ENCODE measurements at places on chromosomes 13 and 19.

- no peak for DNase-seq
Measured at GRCh38 chr19:56110515-56111448, 10.3 kb downstream of the ZNF787 start.

- no peak for DNase-seq
Measured at GRCh38 chr13:23440821-23441618, 7.5 kb upstream of the SACS start.

- peak; percentile 48 for DNase-seq
Measured at GRCh38 chr19:46753420-46754155, 7.3 kb upstream of the STRN4 start.

- DNase-seq: no peak
Measured at GRCh38 chr13:75685239-75685697, 49.1 kb downstream of the LMO7 start.

- DNase-seq: no peak
Measured at GRCh38 chr13:97600458-97601075, 166.6 kb downstream of the RAP2A start.

- no peak for DNase-seq
Measured at GRCh38 chr13:30551189-30551588, 66.5 kb upstream of the USPL1 start.

DNA sequence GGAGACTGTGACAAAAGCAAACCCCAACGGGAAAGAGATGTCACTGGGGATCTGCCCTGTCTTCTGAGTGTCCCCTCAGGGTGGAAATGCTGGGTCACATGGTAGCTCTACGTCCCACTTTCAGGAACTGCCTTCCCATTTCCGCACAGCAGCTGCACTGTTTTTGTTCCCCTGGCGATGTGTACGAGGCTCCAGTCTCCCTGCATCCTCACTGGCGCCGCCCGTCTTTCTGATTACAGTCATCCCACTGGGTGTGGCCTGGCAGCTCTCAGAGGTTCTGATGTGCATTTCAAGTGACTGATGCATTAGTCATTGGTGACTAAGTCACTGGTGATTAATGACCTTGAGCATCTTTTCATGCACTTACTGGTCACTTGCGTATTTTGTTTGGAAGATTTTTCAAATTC lies 21.2 kb downstream of the PCID2 start:
- peak; percentile 62 for DNase-seq

- DNase-seq: no peak
Measured at GRCh38 chr13:39254601-39255000, 216.3 kb downstream of the NHLRC3 start.

- DNase-seq: no peak
Measured at GRCh38 chr19:906480-906879, 6.5 kb downstream of the R3HDM4 start.

DNA sequence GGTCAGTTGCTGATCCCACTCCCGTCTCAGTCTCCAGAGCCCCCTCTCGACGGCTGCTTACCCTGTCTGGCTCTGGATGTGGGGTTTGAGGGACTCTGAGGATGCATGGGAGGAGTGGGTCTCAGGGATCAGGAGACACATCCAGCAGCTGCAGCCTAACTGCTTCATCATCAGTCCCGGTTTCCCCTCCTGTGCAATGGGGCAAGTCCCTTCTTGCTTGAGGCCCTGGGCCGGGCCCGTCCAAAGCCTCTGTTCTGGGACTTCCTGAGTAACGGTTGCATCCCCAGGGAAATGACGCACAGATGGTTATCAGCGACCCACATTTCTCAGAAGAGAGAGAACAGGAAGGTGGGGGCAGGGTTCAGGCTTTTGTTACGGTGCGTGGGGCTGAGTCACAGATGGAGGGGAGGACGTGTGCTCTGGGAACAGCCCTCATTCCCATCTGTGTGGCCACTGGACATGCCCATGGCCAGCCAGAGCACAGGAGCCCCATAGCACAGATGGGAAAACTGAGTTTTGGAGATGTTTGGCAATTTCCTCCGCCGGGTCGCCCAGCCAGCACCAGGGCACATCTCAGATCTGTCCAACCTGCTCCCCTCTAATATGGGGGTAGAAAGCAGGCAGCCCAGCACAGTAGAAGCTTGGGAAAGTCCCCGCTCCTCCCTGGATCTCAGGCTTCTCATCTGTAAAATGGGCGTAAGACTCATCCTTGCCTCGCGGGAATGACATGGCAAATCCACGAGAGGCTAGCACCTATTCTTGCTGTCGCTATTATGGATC lies 19.3 kb downstream of the GNA15 start:
- peak; percentile 82 for DNase-seq

DNA sequence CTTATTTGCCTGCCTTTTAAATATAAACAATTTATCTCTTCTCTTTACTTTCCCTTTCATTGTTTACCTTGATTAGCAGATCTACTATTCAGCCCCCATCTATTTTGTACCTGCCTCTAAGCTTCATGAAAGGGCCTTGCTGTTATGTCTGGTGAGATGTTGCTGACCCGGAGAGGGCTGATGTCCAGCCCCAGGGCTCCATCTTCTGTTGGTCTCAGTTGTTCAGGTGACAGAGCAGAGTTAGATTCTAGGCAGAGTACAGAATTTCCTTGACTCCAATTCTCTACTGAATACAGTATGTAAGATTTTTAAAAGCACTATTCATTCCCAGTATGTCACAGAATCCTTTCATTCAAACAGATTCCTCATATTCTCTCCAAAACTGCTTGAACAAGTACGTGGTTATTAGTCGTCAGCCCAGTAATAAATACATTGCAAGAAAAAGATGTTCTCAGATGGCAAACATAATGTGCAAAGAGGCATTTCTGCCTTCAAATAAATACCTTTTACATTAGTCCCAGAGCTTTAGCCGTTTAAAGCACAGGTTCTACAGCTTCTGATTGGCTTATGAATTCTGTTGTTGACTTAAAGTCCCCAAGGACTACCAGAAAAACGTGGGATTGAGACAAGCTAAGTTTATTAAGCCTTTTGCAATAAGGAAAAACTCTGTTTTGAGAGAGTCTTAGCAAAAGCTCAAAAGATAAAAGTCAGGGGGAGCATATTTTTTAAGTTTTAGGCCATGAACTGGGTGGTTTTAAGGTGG lies 159.1 kb downstream of the GPC5 start:
- no peak for DNase-seq

- no peak for DNase-seq
Measured at GRCh38 chr13:44660050-44660449, 83.9 kb upstream of the TSC22D1 start.

- no peak for DNase-seq
Measured at GRCh38 chr13:39632994-39633393, 22.5 kb upstream of the COG6 start.

DNA sequence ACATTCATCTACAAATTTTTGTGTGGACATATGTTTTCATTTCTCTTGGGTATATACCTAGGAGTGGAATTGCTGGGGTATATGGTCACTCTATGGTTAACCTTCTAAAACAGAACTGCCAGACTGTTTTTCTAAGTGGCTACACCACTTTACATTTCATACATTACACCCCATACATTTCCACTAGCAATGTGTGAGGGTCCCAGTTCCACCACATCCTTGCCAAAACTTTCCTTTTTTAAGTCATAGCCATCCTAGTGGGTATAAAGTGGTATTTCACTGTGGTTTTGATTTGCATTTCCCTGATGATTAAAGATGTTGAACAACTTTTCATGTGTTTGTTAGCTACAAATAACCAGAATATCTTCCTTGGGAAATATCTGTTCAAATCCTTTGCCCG lies 336.1 kb downstream of the SHISA2 start:
- DNase-seq: no peak

- DNase-seq: no peak
Measured at GRCh38 chr19:32627714-32628270, 46.8 kb downstream of the PDCD5 start.

- no peak for DNase-seq
Measured at GRCh38 chr13:74667656-74668203, 533.5 kb upstream of the KLF12 start.

- DNase-seq: no peak
Measured at GRCh38 chr19:4713384-4713951, 10.2 kb downstream of the DPP9 start.

GRCh38 chr19:48310227-48310626 lies 15.1 kb upstream of the EMP3 start:
- no peak for DNase-seq

DNA sequence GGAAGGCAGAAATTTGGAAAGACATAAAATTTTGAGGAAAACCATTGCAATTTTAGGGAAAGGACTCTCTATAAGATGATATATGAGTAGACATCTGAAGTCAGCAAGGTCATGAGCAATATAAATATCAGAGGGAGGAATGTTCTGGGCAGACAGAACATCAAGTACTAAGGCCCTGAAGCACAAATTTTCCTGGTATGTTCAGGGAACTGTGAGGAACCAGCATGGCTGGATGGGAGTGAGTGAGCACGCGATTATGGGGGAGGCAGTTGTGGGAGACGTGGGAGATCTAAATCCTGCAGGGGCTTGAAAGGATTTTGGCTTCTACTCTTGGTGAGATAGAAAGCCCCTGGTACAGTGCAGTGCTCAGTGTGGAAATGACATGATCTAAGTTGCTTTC lies 112.0 kb downstream of the TBC1D4 start:
- DNase-seq: no peak

DNA sequence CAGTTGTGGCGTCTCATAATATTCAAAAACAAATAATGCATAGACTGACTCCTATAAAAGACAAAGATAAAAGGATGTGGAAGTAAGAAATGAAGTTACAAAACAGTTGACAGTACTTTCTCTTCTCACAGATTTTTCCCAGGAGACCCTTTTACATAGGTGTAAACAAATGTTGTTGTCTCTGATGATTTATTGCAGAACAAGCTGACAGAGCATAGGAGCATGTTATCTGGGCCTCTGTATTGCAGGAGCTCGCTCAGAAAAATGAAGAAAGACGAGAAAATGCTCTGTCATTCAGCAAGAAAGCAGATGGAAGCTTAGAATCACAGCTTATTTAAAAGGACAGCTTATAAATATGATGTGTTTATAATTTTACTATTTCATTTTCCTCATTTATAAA lies 353.6 kb upstream of the GPC6 start:
- DNase-seq: no peak

DNA sequence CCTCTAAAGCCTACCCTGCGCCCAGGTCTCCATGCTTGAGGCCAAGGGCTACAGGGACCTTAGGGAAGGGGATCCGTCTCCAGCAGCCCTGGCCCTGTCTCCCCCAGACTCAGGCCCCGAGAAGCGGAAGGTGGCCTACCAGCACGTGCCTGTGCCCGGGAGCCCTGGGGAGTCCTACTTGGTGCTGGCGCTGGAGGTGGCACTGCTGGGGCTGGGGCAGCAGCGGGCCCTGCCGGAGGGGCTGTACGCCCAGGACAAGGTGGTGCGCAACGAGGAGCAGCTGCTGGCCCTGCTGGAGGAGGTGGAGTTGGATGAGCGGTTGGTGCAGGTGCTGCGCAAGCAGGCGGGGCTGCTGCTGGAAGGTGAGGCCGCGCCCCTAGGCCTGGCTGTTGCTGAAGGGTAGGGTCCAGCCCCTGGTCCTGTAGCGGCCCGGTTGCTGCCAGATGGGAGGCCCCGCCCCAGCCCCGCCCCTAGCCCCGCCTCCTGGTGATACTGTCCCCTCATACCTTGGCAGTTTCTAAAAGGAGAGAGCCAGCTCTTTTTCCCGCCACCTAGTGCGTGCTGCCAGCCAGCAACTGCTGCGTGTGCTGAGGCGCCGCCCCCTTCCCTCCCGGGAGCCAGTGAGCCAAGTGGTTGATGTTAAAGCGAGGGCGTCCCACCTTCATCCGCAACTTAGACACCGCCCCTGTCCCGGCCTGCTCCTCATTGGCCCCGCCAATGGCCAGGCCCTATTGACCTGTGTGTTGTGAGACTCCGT lies 22.6 kb downstream of the ZSWIM4 start:
- DNase-seq: no peak

GRCh38 chr13:65468628-65469027 lies 1761.5 kb downstream of the PCDH9 start:
- DNase-seq: no peak

DNA sequence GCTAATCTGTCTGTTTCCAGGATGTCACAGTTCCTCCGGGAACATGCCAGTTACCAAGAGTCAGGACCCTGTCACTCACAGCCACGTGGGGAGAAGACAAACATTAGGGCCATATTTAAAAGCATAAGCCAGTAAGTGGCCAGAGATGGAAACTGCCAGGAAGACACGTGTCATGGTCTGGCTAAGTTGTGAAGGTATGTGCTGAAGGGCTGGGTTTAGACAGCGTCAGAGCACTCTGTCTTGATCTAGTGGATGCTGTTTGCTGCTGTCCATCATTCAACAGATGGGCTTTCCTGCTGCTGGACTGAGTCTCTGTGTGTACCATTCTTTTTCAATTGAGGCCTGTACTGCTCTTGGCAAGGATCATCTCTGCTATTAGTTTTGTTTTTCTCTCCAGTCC lies 128.6 kb downstream of the HS6ST3 start:
- DNase-seq: no peak

DNA sequence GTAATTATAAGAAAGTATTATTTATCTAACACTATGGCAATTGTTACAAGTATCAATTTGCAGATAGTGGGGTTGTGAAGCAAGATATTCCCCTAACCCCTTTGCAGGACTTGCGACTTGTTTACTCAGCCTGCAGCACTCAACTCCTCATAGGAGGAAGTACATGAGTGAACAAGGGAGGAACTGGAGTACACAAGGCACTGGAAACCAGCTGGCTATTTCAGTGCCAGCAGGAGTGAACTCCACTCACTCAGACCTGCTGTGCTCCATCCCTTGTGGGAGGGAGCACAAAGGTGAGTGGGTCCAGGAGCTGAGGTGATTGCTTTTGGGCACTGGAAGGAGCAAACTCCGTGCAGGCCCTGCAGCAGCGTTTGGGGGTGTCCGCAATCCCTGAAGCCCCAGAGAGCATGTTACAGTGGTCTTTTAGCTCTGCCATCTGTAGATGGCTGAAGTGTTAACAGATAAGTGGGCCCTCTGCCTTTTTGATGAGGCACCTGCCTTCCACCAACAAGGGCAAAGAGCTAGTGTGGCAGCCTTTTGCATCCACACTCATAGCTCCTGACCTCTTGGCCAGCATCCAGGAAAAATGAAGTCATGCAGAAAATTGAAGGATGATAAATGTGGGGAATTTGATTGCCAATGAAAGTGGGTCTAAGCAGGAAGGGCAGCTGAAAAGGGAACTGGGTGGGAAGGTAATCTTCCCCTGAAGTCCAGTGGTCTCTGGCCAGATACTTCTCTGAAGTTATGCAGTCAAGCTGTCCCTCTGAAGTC lies 802.2 kb upstream of the MIR17HG start:
- DNase-seq: no peak

DNA sequence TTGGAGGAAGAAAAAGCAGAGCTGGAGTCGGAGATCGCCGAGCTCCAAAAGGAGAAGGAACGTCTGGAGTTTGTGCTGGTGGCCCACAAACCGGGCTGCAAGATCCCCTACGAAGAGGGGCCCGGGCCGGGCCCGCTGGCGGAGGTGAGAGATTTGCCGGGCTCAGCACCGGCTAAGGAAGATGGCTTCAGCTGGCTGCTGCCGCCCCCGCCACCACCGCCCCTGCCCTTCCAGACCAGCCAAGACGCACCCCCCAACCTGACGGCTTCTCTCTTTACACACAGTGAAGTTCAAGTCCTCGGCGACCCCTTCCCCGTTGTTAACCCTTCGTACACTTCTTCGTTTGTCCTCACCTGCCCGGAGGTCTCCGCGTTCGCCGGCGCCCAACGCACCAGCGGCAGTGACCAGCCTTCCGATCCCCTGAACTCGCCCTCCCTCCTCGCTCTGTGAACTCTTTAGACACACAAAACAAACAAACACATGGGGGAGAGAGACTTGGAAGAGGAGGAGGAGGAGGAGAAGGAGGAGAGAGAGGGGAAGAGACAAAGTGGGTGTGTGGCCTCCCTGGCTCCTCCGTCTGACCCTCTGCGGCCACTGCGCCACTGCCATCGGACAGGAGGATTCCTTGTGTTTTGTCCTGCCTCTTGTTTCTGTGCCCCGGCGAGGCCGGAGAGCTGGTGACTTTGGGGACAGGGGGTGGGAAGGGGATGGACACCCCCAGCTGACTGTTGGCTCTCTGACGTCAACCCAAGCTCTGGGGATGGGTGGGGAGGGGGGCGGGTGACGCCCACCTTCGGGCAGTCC lies 5.0 kb downstream of the FOSB start:
- no peak for DNase-seq

All from stimulated activated CD4-positive, alpha-beta T cell treated with anti-CD3 and anti-CD28 coated beads, TNF-alpha, amount 100 ng/mL, for 48 hours (primary cell).